ENCODE measurements at places on chromosomes 6 and 20.
A peak's percentile ranks its signal among the peaks of the same experiment; 100 is the strongest.

- no peak for DNase-seq
These were observed 381 bp downstream of the MAP3K7 start for GRCh38 chr6:90586546-90586835.

- no peak for DNase-seq
These were observed 43.9 kb upstream of the PRND start for GRCh38 chr20:4677846-4678245.

DNA sequence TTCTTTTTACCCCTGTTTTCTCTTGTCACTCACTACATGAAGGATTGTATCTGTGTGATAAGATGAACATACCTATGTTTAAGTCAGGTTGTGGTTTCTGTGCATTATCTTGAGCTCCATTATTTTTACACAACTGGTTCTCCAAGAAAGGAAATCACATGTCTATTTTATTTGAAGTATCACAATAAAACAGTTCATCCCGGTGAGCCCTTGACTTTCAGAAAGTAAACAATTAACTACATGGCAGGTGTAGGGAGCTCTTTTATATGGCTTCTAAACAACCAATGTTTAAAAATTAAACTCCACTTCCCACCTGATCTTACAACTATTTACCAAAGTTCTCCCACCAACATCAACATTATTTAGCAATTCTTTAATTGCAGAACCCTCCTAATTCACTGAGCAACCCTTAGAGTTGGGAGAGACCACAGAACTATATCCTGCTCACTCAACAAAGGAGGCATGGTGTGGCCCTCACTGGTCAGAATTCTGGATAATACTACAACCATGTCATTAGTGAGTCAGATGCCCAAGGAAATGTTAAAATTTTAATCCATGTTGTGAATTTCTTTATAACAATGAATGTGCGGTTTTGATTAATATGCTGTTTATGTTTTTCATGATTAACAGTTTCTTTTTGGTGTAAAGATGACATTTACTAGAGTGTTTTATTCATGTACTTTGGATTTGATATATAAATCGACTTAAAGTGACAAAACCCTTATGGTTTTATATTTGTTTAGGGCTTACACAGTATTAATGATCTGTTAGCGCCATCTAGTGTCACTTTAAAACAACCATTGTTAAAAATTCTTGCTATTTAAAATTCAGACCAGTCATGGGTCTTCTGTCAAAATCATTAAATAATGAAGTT is 50.0 kb upstream of the SCGN start:
- peak; percentile 51 for DNase-seq

DNA sequence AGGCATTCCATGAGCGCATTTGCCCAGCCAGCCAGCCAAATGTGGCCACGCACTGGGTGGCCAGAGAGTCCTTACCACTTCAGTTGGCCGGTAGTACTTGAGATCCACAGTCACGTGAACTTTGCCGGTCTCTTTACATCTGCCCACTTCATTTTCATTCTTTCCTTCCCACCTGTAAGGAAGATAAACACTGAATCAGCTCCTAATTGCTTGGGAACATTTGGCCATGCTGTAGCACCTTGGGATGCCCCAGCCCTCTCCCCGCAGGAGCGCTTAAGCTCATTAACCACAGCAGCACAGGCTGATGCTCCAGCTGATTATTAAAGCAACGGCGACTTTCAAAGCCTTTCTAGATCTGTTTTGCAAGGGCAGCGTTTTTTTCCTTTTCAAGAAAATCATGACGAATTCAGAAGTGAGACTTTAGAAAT is 116.6 kb downstream of the FOXC1 start:
- no peak for DNase-seq

- DNase-seq, result peak; percentile 29
These were observed at the start of gene BTN3A1 for GRCh38 chr6:26401987-26402658. Gene BTN3A1 (plus strand): TSS chr6:26402275. CDS start chr6:26405564, 3,289 bp downstream.

DNA sequence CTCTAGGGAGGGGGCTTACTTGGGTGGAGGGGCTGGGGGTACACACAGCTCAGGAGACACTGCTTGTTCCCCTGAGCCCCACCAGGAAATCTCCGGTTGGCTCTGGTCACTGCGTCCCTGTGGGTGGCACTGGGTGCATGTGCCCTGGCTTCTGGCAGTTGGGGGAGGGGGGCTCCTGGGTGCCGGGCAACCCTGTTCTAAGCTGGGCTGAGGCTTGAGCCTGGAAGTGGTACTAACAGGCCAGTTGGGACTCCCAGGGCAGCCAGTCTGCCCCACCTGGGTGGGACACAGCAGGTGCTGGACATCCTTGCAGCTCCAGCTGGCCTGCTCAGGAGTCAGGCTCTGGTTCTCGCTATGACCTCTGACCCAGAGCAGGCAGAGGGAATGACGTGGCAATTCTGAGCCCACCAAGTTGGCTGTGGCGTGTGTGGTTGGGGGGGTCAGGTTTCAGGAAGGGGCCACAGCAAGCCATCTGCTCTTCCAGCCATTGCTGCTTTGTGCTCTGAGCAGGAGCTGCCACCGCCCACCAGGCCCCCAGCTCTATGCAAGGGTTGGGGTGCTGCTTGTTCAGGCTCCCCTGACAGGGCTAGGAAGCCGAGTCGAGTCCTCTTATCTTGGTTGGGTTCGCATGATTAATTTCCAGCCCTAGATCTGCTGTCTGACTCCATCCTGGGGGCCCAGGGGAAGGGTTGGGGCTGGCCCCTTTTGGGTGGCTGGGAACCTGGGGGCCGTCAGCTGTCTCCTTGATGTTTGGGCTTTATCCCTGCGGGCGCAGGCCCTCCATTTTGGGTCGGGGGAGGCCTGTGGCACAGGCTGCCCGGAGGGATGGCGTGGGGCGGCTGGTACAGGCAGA is 590 bp downstream of the C20orf204 start:
- no peak for DNase-seq

GRCh38 chr6:170092826-170093225 is 198.1 kb downstream of the DLL1 start:
- no peak for DNase-seq

DNA sequence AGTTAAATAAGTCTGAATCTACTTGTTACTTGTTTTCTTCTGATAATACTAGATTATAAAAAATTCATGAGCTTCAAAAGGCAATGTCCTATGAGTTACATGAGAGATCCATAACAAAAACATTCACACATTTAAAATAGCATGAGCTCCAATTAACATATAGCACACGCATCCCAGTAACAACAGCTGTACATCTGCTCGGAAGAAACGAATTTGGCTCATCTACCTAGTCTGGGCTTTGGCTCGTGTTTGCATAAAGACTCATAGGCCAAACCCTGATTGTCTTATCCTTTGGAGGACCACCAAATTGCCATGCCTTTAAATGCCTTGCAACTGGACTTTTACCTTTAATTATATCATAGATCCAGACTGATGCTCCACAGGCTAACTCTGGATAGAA is 259.7 kb upstream of the CHD6 start:
- no peak for DNase-seq

DNA sequence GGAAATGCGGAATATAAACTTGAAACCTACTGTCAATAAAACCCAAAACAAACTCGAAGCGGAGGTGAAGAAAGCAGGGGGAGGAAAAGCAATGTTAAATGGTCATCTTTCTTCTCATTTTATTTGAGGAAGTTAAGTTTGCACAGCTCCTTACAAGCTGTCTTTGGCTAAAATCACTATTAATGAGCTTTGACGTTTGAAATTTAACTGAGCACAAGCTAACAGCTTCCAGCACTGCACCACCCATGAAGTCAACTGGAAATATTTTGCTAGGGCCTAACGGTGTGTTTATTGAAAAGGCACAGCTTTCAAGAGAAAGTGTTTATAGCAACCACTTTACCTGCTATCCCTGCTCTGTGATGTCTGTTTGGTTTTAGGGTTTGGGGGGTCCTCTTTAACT is 103.8 kb downstream of the PKHD1 start:
- DNase-seq, result no peak

DNA sequence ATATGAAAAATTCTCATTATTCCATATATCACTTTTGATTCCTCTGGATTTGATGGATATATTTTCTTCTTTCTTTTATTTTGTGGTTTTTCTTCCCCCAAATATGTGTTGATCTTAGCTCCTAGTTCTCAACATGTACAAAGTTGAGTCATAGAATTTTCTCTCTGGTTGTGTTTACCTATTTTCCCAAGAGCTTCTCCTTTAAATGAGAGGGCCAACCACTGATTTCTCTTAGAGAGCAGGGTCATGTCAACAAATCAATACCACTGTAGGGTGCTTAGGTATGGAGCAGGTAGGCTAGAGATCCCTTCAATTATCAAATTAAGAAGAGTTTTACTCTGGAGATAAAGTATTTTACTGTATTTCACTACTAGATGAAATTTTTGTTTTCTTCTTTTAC is 145.7 kb downstream of the BMP5 start:
- DNase-seq, result no peak

- DNase-seq, result no peak
These were observed 46.2 kb downstream of the NT5E start for GRCh38 chr6:85496009-85496579.

- no peak for DNase-seq
These were observed 2.9 kb downstream of the RANBP9 start for GRCh38 chr6:13708736-13709135.

GRCh38 chr6:14816116-14816859 is 429.6 kb upstream of the JARID2 start:
- no peak for DNase-seq

DNA sequence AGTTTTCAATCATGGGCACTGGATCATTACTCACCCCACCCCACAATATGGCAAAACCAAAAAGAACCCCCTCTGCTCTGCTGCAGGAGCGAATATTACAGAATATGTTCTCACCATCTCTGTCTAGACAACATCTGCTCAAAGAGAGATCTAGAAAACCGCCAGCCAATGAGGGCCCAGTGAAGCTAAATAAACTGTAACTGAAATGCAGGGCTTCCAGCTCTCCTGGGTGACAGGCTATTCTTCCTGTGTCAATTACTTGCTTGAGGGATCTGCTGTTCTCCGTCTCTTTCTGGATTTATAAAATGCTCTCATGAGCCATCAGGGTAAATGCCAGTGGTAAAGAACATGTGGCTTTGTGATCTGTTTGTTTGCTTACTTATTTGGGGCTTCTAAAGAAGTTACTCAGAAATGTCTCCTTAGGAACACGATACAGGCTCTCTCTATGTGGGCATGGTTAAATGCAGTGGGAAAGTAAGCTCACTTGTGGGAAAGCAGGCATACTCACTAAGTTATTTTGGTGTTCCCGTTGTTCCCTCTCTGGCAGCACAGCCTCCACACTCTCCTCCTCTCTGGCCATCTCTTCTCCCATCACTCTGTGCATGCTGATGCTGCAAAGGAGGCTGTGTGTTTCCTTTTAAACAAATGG is 44.8 kb downstream of the TTI1 start:
- no peak for DNase-seq

DNA sequence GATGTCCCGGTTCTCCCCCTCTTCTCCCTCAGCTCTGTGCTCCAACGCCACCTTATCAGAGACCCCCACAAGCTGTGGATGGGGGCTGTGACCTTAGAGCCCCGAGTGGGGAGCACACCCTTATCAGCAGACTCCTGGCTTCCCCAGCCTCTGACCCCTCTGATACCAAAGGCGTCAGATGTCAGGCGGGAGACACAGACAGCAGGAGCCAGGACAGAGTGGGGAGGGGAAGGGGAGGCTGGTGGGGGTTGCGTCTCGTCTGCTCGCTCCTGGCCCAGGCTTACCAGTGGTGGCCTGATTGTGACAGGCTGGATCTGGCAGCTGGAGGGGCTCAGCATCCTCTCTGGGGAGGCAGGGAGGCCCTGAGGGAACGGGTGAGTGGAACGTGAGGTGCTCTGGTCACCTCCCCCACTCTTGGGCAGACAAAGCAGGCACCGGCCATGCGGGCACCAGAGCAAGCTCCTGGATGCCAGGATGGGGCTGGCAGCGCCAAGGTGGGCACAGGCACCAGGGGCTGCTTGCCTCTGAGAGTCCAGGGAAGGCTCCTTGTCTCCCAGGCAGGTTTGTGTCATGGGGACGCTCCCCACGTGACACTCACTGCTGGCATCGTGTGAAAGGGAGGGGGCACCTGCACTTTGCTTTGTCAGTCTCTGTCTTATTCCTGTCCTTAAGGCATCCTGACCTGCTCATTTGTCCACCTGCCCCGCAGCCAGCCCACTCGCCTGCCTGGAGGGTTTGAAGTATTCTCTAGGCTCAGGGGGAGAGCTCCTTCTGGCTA is 27.8 kb upstream of the GATA5 start:
- no peak for DNase-seq

DNA sequence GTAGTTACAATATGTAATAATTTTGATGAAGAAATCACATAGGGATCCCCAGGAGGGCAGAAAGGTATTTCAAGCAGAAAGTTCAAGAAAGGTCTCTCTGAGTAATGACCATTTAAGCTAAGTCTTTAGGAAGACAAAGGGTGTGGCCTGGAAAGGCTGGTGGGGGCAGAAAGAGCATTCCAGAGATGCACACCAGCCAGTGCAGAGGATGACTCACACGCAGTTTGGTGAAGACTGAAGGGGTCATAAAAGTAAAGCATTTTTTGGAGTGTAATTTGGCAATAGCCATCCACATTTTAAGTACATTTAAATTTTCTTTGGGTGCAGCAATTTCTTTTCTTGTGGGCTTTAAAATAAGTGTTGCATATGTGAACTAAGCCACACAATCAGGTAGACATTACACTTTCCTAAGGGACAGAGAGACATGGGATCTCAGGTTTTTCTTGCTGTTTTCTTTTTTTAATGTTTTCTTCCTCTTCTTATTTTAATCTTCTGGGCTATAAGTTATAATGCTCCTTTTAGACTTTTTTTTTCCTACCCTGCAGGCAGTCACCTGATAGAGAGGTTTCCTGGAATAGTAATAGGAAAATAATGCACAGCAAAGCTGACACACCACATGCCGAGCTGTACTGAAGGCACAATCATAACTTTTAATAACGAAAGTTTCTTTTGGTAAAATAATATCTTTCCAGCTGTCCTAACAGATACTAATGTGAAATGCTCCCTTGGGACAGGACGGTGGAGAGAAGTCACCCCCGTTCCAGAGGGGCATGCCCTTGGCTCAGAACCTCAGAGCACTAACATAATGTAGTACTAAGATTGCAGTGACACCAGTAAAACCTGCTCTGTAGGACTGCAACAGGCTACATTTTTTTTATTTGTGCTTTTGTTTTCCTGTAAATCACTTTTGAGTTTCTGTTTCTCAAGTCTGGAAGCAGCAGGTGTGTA is 49.6 kb upstream of the PTPRK start:
- DNase-seq, result peak; percentile 60

GRCh38 chr6:79671600-79672266 is 40.6 kb downstream of the SH3BGRL2 start:
- DNase-seq, result no peak

- no peak for DNase-seq
These were observed 1.1 kb downstream of the RNF114 start for GRCh38 chr20:49937027-49937929.

DNA sequence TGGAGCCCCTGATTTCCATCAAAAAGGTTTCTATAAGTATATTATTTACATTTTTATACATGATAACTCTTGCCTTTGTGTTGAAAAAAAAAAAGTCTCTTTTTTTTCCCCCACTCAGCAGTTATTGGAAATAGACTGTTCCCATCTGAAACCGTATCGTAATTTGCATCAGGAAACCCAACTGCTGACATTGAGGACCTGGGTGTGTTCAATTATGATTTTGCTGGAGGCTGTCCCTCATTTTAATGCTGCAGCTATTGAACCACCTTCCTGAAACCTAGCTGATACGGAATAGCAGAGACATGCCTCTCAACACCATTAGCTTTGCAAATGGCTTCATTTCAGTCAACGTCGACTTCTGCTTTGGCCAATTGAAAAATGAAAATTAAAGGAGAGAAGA is 98.9 kb downstream of the ZNF217 start:
- DNase-seq, result no peak

Measured in astrocyte of the cerebellum (primary cell).